ENCODE measurements at places on chromosomes 7 and 10.

- DNase-seq: no peak
Measured at GRCh38 chr10:36342781-36343180, 700.7 kb upstream of the FZD8 start.

DNA sequence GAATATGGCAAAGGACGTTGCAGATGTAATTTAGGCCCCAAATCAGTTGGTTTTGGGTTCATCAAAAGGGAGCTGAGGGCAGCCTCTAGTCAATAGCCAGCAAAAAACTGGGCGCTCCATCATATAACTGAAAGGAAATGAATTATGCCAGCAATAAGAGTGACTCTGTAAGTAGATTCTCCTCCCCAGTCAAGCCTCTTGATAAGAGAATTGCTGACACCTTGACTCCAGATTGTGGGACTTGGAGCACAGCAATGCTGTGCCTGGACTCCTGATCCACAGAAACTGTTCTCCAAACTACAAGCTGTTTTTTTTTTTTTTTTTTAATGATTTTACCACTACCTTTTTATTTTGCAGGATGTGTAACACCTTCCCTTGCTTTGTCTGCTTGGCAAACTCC, 25.5 kb downstream of the ZFAND4 start:
- no peak for DNase-seq

GRCh38 chr7:51376420-51377092, 59.9 kb upstream of the COBL start:
- DNase-seq: no peak

DNA sequence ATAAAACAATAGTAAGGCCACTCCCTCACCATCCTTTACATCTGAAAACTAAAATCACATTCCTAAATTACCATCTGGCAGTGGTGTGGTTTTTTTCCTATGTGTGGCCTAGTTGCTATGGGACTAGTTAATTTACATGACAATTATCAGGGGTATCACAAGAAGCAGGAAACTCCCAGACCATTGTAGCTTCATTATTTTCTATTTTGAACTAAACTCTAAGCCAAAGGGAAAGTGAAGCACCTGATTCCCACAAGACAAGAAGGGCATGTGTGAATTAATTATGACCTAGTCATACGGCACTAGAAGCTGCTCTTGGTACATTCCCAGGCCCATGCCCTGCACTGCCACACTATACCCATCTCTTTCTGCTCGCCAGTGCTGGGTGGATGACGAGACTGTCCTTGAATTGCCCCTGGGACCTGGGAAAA, 103.4 kb downstream of the ATXN7L1 start:
- no peak for DNase-seq

DNA sequence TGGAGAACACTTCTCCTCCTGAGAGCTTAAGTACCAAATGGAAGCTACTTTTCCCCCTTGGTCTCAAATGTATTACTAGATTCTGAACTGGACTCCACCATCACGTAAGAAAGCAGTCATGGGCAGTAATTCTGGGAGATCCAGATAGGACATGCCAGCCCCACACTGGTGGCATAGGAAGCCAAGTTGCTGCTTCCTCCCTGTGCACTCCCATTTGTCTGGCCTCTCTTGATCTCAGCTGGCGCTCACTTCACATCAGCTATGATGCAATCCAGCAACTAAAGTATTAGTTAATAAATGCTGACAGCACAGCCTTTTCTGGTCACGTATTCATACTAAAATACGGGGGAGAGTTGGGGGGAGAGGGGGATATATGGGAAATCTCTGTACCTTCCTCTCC, 3.4 kb upstream of the IL6 start:
- no peak for DNase-seq

GRCh38 chr10:32865170-32865569, 92.9 kb downstream of the ITGB1 start:
- DNase-seq: no peak

GRCh38 chr10:46197050-46197449, 89.7 kb upstream of the ANTXRL start:
- no peak for DNase-seq

GRCh38 chr10:59312247-59312646, 50.1 kb downstream of the FAM13C start:
- no peak for DNase-seq

DNA sequence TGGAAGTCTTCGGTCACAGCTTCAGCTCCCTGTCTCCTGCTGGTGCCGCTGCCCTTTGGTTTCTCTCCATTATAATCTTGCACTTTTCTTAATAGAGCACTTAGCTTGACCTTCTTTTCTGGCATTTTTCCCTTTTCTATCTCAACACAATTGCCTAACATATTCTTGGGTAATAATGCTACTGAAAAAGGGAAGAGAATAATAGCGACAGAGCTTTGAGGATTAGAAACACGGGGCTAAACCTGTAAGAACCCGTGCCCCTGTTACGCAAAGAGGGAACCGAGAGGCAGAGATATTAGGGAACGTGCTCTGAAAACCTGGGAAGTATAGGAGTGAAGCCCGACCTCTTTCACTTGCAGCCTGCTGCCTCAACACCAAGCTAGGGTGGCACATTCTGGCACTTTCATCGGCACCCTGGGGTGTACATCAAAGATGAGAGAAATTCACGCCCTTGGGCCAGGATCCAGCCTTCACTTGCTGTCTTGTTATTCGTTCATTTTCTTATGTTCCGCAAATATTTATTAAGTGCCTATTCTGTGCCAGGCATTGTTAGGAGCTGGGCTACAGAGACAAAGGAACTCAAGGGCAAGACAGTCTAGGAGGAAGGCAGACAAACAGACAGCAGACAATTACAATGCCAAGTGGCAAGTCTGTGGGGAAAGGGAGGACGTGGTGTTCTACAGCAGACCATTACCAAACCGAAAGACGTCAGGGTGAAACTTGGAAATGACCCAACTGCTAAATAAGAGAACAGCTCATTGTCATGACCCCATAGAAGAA, 33.0 kb upstream of the GALNTL5 start:
- DNase-seq: no peak

GRCh38 chr7:150358988-150359621, 9.5 kb upstream of the REPIN1 start:
- no peak for DNase-seq

- DNase-seq: no peak
Measured at GRCh38 chr10:33706191-33706590, 371.7 kb upstream of the NRP1 start.

GRCh38 chr10:22849077-22849805, 78.6 kb upstream of the ARMC3 start:
- DNase-seq: no peak

Measured in stimulated activated CD4-positive, alpha-beta T cell treated with anti-CD3 and anti-CD28 coated beads, Interleukin-2, amount 100 ng/mL, for 24 hours (primary cell).